ENCODE measurements at places on chromosomes 7 and 10.

DNA sequence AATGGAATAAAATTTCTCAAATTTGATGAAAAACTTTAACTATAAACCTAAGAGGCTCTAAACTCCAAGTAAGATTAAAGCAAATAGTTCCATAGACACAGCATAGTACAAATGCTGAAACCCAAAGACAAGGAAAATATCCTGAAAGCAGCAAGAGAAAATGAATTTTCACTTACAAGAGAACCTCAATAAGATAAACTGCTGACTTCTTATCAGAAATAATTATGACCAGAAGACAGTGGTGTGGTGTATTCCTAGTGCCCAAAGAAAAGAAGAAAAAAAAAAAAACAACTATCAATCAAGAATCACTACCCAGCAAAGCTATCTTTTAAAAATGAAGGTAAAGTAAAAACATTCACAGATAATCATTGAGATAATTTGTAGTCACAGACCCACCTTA, 106.3 kb downstream of the DYNC1I1 start:
- no peak for DNase-seq

GRCh38 chr10:128300290-128300824, 174.1 kb upstream of the MKI67 start:
- no peak for DNase-seq

GRCh38 chr7:130084037-130084875, 13.9 kb downstream of the KLHDC10 start:
- peak; percentile 36 for DNase-seq

DNA sequence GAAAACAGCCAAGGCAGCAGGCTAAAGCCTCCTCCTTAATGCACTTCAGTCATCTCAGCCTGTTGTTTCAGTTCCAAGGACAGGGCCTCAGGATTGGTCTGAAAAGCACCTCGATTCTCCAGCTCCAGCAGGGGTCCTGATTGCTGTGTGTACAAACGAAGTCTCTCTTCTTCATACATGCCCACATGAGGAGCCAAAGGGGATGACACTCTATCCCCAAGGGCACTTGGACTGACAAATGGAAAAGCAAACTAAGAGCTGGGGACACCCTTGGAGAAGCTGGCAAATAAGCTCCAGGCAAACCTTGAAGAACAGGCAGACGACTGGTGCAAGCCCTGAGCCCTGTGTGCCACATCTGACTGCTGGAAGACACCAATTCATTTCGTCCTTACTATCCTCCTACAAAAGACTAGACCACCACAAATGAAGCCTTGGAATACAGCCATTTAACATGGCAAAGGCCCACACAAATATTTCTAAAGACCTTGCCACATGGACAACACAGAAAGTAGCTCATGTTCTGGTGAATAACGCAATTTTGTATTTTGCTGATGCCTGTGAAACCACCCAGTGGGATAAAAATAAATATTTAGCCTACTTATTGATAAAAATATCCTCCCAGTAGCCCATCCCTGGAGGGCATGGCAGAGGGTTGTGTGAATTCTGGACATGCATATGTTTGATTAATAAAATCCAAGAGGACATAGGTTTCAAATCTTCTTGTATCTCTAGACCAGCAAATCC, 61.9 kb downstream of the PARD3 start:
- DNase-seq = no peak

DNA sequence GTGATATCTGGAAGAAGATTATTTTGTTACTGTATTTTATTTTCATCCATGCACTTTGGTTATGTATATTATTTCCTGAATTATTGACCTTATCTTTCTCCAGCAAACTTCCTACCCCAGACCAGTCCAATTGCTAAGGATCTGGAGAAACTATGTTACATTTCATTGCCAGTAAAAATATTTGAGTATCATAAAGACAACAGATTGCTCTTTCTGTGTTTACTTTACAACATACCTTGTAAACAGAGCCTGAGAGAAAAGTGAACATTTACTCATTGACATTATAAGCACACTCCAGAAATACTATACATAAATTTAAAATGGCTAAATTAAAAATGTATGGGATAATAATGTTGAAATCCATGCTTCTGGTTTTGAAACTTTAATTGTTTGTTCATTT, 186.2 kb upstream of the FAM3C start:
- no peak for DNase-seq

DNA sequence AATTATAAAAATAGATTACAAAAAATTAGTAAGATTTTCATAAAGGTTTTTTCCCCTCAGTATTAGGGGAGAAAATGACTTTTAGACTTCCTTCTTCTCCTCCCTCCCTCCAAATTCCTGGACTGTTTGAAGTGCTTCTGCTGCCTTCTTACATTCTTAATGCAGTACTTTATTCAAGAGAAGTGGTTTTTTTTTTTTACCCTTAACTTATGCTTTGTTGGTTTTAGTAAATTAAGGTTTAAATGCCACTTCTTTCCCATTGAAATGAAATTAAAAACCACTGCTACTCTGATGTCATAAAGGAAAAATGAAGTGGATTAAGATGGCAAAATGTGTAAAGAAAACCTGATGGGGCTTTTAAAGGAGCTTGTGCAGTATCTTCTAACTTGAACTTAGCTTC, 140.7 kb downstream of the VTI1A start:
- no peak for DNase-seq

DNA sequence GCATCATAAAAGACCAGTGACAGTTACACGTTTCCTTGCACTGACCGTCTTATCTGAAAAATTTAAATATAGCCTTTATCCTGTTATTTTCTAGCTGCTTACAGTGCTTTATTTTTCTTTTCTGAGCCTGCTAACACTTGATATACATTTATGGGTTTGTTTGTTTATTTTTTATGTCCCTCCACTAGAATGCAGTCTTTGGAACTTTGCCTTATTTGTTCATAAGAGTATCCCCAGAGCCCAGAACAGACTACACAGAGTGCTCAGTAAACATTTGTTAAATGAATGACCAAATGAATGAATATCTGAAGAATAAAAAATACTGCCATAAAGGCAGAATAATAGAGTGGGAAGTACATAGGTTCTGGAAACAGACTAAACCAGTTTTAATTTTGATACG, 202.3 kb upstream of the LRRN3 start:
- DNase-seq = no peak

All from CD4-positive, alpha-beta T cell treated with Interferon alpha-2 for 1 hour (primary cell).